ENCODE measurements at places on chromosomes 16 and 17.

DNA sequence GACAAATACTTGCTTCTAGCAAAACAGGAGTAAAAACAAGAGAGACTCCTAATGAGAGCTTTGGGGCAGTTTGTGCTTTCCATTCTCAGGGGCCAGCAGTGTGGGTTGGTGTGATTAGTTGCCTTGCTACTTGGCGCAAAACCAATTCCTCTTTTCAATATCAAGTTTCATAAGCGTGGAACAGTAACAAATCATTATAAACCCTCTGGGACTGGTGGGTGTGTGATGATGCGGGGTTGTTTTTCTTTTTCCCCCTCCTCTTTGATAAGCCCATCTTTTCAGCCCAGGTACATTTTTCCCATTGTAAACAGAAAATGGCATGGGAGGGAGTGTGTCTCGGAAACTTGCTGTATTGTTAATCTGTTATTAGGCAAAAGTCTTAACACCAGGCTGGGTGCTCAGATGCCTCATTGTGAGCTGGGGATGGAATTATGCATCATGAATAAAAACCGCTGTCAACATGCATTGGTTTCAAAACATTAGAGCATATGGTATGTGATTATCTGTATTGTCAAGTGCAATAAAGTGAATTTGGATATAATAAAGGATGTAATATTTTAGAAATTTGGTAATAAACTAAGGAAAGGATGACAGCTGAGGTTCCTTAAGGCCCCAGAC lies 166.4 kb downstream of the CCDC182 start:
- DNase-seq = no peak

GRCh38 chr17:82108038-82108437 lies 10.0 kb upstream of the FASN start:
- DNase-seq = no peak

DNA sequence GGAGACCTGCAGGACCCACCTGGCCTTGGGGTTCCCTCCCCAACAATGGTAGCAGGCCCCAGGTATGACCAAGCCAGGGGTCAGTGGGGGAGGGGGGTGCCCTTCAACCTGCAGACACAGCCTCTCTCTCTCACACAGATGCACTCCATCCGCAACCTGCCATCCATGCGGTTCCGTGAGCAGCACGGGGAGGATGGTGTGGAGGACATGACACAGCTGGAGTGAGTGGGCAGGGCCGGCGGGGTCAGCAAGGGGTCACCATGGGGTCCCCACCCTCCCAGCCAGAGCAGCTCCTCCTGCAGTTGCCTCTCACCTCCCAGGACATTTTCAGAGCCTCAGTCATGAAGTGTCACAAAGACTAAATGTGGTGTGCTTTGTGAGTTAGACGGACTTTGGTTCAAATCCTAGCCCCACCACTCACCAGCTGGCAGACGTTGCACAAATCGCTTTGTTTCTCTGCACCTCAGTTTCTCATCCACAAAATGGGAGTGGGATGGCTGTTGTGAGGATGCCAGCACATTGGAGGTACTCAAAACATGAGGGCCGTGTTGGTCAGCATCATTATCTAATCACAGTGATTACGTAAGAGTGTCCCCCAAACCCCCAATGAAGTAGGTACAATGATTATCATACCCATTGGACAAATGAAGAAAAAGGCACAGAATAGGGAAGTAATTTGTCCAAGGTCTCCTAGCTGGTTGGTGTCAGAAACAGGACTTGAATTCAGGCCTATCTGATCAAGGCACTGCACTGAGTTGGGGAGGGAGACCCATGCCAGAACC lies 16.0 kb downstream of the MYO15A start:
- DNase-seq = no peak

- no peak for DNase-seq
These were observed 8.5 kb downstream of the TELO2 start for GRCh38 chr16:1501630-1502029.

DNA sequence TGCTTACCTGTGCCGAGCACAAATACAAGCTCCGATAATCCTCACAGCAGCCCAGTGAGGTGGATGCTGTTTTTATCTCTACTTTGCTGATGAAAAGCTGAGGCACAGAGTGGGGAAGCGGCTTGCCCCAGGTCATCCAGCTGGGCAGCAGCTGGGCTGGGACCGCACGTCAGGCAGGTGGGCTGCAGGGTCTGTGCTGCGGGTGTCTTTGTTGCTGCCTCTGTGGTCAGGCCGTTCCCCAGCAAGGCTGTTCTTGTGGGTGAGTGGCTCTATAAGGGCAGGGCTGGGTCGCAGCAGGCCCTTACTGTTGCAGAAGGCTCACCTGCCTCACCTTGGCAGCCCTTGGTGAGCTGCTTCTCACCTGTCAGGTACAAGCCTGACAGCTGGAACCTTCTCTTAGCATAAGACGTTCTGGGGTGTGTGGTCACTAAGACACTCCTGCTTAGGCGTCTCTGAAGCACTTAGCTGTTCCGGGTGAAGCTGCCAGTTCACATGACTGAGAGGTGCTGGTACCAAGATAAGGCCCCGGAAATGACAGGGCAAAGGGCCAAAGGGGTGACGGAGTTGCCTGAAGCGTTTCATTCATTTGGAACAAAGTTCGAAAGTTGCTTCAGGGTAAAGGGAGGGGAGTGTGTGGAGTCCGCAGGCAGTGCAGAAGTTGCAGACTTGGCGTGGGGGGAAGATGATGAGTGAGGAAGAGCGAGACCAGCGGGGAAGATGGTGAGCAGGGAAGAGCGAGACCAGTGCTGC lies 17.4 kb downstream of the IRF8 start:
- DNase-seq = no peak

DNA sequence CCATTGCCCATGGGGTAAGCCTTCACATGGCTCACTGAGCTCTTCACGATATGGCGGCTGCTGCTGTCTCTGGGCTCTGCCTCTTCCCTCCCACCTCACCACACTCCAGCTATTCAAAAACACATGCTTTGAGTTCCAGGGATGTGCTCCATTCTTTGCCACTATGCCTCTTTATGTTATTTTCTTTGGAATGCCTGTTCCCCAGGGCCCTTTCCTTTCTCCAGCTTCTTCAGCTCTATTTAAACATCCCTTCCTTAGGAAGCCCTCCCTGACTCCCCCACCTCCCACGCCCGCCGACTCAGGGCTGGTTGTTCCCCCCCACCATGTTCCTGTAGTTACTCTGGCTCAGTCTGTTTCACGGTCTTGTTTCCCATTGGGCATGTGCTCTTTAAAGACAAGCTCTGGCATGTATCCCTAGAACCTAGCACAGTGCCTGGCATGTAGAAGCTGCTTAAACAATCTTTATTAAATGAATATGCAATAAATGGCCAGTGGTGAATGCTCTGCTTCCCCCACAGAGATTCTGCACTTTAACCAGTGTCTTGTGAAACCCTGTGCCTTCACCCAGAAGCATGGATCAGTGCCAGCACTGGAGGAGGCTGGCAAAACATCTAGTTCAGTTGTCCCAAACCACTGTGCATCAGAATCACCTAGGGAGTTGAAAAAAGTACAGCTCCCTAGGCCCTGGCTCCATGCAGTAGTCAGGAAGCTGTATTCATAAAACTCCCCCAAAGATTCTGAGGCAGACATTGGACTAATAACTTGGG lies 6.9 kb downstream of the MYCBPAP start:
- no peak for DNase-seq

GRCh38 chr17:67573987-67574657 lies 143.6 kb upstream of the NOL11 start:
- DNase-seq = no peak

DNA sequence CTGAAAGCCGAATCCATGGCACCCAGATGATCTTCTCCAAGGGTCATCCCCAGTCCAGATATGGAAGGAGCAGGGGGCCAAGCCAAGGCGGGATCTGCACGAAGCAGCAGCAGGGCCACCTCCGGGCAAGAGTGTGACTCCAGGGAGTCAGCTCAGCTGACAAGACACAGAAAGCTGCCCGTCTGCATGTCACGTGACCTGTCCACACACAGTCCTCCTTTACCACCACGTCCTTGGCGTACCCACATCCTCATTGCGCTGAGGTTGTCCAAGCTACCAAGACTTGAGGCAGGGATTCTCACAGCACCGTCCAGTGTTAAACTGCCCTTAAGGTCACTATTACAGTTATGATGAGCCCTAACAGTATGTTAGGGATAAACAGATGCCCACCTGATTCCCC lies 11.3 kb upstream of the CYTH1 start:
- DNase-seq = no peak

- no peak for DNase-seq
These were observed 373.9 kb downstream of the CPPED1 start for GRCh38 chr16:12429756-12430155.

DNA sequence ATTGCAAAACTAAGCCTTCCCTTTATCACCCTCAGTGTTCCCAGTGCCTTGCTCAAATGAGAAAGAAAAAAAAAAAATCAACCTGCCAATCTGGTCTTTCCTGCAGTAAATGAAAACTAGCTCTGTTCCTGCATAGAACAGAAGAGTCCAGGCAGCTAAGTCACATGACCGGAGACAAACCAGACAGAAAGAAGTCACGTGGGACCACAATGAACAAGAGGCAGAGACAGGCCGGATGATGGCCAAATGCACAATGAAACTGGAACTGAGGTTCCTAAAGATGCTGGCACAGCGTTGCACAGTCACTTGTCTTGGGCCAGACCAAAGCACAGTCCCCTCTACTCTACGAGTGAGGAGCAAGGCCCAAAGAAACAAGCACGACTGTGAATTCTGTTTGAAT lies 172.5 kb downstream of the GRIN2A start:
- DNase-seq = no peak

DNA sequence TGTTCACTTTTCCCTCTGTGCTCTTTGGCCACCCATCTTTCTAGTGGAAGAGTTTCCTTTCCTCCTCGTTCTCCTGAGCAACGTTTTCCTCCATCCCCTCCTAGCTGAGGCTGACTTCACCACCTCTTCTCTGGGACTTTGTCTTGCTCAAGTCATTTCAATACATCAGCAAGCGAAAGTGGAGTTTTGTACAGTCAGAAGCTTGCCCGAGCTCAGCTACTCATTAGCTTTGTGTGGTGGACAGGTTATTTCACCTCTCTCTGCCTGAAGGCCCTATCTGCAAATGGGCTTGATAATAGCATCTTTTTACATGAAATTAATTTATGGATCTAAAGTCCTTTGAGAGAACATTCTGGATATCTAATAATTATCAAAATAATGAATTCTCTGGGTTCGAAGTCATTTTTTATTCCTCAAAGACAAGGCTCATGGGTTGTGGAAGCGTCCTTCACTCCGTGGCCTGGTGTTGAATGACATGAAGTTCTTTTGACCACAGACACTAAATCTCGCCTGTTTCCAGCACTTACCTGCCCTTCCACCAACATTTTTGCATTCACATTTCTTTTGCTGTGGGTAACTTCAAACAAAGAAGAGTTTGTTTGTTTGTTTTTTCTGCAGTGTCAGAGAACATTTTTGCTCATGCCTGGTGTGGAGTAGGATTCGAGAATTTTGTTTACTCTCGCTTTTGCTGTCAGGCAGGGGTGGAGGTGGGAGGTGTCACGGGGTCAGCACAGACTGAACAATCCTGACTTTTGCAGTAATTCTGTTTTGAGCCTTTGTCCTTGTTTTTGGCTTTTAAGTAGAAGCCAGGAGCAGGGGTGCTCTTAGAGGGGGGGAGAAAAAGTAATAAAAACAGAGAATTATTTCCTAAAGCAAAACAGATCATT lies 155.0 kb upstream of the CACNG5 start:
- no peak for DNase-seq

All from stimulated activated CD8-positive, alpha-beta memory T cell treated with anti-CD3 and anti-CD28 coated beads, Interleukin-4, amount 100 ng/mL, for 1 hour (primary cell).